Posterior vena cava (tissue), 2 donors: ENCODE measurements at places on chromosomes 3 and 15. TPM values are rescaled to one million over a fixed set of nuclear protein-coding genes. Genes with fewer than 3 reads are reported as not detected.

GRCh38 chr3:14363991-14364390, 38.4 kb upstream of the SLC6A6 start:
- no peak for DNase-seq

DNA sequence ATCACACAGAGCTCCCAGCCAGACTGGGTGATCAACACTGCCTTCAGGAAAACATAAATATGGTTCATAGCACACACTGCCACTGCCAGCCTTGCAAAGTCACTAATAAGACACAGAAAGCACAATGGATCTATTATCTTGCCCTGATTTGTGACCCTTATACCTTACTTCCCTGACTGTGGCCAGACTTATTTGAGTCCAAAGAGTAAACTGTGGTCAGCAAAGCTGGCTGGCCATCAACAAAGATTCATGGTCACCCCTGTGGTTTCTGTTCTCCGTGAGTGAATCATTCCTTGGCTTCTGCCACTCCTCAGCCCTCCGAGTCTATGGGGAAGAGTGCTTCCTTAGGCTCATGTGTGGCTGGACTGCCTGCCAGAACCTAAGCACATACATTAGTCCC, 437.7 kb downstream of the RAP2B start:
- peak; percentile 77 for DNase-seq

- DNase-seq = no peak
Measured at GRCh38 chr3:115784739-115785536, 161.6 kb downstream of the GAP43 start.

DNA sequence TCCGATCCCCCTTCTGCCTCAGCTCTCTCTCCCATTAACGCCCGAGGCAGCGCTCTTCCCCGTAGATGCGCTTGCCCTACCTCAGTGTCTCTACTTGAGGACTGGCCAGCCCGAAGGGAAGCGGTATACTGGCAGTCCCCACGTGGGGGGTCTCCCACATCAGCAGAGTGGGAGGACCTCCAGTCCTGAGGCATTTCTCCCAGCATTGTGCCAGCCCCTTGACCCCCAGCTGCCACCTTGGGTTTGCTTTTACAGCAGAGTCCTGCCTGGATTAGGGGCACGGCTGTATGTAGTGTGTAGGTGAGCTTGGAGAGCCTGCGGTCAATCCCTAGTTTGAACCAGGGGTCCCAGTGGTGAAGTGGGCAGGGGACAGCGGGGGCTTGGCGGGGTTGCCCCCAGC, 767 bp downstream of the SEMA3F start:
- DNase-seq = no peak

DNA sequence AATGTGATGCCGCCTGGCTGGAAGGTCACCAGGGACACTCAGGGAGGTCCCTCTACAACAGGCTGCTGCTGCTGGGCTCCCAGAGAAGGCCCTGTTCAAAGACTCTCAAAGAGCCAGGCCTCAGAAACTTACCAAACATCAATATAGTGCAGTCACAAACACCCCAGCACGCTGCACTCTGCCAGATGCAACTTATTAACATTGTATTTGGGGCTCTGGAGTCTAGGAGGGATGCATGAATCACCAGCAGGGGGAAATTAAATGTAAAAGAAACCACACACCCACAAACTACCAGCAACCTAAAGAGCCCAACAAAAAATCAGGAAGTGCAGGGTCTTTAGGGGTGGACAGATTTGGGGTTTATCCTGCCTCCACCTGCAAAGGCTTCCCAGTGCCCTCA, 74.6 kb upstream of the SPATA12 start:
- DNase-seq = no peak

GRCh38 chr15:79028411-79028964, 62.1 kb downstream of the RASGRF1 start:
- DNase-seq = peak; percentile 67

DNA sequence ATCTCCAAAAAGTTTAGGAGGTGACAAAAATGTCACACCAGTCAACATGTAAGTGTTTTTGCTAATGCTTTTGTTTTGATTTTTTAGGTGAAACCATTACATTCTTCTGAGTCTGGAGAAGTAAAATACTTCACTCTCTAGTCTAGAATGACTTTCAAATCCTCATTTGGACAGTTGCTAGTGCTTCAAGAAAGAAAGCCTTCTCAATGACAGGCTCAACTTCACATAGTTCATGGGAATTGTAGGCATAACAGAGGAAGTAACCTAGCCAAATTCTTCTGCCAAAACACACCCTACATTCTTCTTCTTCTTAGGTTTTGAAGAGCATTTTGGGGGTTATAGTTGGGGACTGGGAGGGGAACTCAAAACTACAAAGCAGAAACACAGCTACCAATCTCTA, 29.4 kb upstream of the HEG1 start:
- DNase-seq = no peak

GRCh38 chr3:135532021-135532420, 433.5 kb upstream of the PPP2R3A start:
- DNase-seq = no peak

The GOLGA6L24 gene
- not detected for total RNA-seq

DNA sequence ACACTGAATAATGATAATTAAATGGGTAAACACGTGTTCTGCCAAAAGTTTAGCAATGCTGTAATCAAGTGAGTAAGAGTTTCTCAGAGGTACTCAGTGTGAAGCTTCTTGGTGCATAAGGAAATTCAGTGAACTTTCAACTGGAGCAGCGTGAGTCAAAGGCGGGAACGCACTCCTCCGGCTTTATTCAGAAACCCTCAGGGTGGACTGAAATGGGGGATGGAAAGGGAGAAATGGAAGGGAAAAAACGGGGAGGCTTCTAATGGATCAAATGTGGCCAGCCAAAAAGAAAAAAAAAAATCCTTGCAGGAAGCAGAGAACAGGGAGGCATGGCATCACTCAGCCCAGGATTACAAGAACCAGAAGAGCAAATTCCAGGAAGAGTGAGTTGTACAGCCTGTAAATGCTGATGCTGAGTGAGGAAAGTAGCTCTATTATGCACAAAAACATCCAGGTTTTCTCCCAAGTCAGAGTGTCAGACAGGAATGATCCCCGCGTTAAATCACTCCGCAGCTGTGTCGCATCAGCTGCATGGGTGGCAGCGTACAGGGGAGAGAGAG, 85.3 kb downstream of the ASB7 start:
- no peak for DNase-seq

DNA sequence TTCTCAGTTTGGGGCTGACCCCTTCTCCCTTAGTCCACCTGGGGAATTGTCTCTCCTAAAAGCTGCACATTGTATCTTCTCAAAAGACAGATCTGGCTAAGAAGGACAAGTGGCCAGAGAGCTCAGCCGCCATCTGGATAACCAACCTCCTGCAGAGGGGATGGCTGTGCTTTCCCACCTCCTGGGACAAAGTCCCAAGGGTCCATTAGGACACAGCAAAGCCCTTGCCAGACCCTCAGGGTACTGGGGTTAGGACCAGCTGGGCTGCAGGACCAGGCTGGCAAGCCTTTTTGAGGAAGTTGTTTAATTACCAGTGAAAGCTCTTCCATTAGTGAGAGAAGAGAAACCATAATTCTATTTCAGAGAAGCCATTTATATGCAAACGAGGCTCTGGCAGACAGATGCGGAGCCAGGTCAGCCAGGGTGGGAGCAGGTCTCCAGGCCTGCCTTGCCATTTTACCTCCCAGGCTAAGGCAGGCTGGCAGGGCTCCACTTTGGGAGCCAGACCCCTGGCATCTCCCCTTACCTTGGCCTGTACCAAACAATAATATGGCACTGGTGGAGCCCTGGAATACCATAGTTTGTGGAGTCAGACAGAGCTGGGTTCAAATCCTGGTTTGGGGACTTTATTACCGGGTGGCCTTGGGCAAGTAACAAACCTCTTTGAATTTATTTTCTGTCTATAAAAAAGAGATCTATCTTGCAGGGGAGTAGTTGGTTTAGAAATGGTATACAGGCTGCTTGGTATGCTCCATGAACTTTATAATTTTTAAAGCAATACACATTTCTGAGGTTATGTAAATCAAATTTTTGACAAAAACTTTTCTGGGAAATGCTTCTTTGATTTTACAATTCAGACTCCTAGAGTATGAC, 17.9 kb downstream of the SHF start:
- DNase-seq = no peak

The DAZL gene
- total RNA-seq = not detected

The LEKR1 gene
- 1.6 TPM for total RNA-seq

GRCh38 chr3:171397089-171397488, 63.1 kb downstream of the TNIK start:
- DNase-seq = no peak

- DNase-seq = no peak
Measured at GRCh38 chr3:128107834-128108233, 15.8 kb downstream of the RUVBL1 start.

DNA sequence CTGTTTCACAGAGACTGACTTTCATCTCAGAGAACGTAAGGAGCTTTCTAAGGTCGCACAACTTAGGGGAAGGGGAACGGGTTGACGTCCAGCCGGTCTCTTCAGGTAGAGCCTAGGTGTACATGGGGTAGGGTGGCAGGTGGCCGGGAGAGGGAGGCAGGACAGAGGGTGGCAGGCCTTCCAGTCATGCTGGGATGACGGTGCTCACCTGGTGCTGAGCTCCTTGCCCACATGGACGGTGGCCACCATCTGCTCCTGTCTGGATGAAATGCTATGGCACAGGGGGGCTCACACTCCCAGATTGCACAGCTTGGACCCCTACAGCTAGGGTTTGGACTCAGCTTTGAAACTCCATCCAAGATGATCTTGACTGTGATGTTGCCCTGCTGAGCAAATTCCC, 144.5 kb downstream of the ATP10A start:
- no peak for DNase-seq

The LMAN1L gene
- total RNA-seq = not detected

GRCh38 chr3:155853214-155854140, 750 bp downstream of the SLC33A1 start:
- DNase-seq = no peak

GRCh38 chr15:79282371-79283251, at the start of gene ANKRD34C:
ANKRD34C (plus strand) TSS chr15:79282722; CDS start chr15:79293285, 10,563 bp downstream.
- DNase-seq = no peak

DNA sequence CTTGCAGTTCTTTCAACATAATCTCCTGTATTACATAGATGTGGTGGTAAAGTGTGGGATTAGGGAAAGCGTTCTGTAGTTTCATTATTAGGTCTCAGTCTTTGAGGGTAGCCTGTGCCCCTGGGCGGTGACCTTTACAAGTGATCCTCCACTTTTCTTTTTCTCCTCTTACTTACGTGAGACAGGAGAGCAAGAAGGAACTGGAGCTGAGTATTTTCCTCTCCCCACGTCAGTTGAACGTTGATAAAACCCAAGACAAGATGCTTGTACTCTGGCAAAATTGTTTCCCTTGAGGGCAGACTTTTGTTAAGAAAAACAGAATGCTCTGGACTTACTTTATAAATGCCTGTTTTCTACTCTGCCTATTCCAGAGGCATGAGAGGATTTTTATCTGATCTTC, 378.7 kb downstream of the ZNF385D start:
- DNase-seq = no peak

DNA sequence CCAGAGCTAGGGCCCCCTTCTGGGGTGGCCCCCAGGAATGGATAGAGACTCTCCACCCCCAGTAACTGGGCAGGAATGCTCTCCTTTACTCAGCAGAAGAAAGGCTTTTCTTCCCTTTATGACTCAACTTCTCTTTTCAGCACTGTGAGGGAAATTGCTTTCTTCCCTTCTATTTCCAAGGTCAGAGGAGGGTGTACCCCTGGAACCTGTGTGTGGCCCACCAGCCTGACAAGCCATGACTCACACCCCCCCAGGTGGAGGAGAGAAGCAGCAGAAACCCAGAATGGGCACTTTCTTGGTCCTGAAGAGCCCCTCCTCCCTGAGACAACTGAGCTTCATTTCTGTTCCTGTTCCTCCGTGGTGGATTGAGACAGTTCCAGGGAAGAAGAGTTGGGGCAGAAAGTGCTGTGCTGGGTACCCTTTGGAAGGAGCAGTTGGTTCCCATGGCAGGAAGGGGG, 2.7 kb upstream of the ANKRD63 start:
- DNase-seq = no peak

GRCh38 chr3:139689122-139689521, 11.3 kb upstream of the NMNAT3 start:
- DNase-seq = no peak

The CHRM5 gene
- total RNA-seq = not detected

The CRBN gene
- total RNA-seq = 45.9 TPM

The TMCO5A gene
- total RNA-seq = not detected

The PCBP4 gene
- 53.2 TPM for total RNA-seq

- DNase-seq = no peak
Measured at GRCh38 chr3:56654460-56654859, 28.6 kb downstream of the TASOR start.

- no peak for DNase-seq
Measured at GRCh38 chr3:69120879-69121464, 1.4 kb downstream of the LMOD3 start.

The PPP1R14D gene
- not detected for total RNA-seq

DNA sequence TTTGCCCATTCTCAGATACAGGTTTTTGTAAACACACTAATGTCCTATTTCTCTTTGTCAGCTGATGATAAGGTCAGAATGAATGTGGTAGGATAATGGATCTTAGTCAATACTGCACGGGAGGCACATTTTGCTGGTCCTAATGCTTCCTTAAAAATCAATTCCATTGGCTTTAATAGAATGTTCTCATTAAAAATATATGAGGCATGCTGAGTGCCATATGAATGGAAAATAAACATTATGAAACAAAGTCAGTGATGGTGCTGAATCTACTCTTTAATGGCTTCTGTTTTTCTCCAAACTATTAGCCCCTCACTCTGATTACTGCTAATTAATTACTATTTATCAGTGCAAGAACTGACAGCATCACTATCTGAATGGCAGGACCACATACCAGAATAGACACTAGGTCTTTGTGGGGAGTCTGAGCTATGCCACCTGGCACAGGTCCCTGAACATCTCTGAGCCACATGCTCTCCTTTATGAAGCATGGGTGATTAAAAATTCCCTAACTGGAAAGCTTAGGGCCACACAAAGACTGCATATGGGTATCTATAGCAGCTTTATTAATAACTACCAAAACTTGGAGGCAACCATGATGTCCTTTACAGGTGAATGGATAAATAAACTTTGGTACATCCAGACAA, 278.9 kb downstream of the MEX3B start:
- no peak for DNase-seq

- no peak for DNase-seq
Measured at GRCh38 chr15:35630985-35631384, 85.0 kb upstream of the DPH6 start.

GRCh38 chr3:38614091-38614490, 35.4 kb downstream of the SCN5A start:
- DNase-seq = peak; percentile 36

DNA sequence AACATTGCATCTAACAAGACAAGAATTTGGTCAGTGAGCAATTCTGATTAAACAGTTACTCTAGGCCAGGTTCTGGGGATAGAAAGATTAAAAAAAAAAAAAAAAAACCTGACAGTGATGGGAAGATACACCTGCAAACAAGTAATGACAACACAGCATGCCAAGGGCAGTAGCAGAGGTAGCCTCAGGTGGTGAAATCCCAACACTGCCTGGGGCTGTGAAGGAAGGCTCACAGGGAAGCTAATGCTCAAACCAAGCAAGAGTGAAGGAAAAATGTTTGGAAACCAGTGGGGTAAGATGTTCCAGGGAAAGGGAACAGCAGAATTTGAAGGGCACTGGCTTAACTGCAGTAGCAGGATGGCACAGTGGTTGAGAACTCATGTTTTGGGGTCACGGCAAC, 8.9 kb downstream of the RTP2 start:
- no peak for DNase-seq

- no peak for DNase-seq
Measured at GRCh38 chr3:185423178-185423577, 60.2 kb downstream of the MAP3K13 start.

The HGD gene
- total RNA-seq = 0.83 TPM
